ENCODE measurements at places on chromosomes 4 and X.

DNA sequence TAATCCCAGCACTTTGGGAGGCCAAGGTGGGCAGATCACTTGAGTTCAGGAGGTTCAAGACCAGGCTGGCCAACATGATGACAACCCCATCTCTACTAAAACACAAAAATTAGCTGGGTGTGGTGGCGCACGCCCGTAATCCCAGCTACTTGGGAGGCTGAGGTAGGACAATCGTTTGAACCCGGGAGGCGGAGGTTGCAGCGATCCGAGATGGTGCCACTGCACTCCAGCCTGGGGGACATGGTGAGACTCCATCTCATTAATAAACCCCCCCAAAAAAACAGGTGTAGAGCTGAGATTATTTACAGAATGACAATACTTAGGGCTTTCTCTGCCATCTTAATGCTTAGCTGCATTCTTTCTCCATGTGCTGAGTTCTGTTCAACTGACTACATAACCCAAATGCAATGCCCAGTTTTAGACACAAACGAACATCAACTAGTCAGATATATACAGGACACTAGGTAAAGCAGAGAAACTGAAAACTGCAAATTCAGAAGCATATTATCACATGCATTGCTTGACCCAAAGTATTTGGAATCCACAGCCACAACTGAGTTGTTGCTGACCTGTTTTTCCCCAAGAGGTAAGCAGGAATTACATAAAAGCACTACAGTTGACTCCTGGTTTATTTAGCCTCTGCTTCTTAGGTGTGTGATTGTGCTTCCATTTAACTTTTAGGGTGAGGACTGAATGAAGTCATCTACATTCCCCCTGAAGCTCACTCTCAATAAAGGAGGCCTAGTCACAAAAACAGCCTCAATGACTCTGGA lies 12.1 kb downstream of the RBMX start:
- no peak for DNase-seq

- no peak for DNase-seq
Observed at GRCh38 chr4:168740691-168741090, 243.8 kb downstream of the PALLD start.

GRCh38 chr4:86497980-86498862 lies 95.9 kb upstream of the PTPN13 start:
- no peak for DNase-seq

DNA sequence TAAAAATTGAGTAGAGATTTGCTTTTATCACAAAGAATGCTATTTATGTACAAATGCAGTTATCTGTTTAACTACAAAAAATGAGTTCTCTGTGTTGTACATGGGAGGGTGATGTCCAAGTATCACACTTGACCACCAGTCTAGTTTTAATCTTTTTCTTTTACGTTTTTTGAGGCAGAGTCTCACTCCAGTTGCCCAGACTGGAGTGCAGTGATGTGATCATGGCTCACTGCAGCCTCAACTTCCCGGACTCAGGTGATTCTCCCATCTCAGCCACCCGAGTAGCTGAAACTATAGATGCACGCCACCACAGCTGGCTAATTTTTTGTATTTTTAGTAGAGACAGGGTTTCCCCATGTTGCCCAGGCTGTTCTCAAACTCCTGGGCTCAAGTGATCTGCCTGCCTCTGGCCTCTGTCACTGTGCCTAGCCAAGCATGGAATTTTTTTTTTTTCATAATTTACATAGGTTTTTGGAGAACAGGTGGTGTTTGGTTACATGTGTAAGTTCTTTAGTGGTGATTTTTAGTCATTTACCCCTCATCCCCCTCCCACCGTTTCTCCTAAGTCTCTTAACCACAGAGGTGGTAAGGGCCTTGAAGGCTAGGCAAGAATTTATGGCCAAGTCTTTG lies 47.9 kb upstream of the RPA4 start:
- no peak for DNase-seq

DNA sequence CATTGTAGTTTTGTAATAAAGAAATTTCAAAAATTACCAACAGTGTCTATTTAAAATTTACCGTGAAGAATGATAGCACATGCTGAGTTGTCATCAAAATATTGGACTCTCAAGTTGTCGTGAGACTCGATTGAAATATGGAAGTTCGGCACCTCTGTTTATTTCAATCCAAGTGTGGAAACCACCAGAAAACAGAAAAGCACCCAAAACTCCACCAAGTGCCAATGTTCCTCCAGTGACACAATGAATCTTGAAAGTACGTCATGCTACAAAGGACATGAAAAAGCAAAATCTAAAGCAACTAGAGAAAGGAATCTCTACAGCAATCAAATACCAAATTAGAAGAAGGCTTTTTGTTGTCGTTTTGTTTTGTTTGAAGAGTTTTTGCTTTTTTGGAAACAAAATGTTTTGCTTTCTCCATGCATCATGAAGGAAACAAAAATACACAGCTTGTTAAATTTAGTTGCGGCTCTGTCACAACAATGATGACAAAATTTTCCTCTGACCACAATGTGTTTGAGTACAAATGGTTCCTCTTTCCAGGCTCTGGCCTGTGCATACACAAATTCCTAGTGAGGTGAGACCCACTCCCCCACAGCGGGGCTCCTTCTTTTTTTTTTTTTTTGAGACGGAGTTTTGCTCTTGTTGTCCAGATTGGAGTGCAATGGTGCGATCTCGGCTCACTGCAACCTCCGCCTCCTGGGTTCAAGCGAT lies 9.6 kb upstream of the IL13RA1 start:
- no peak for DNase-seq

GRCh38 chr4:17324386-17324830 lies 187.5 kb downstream of the QDPR start:
- DNase-seq = peak; percentile 47

DNA sequence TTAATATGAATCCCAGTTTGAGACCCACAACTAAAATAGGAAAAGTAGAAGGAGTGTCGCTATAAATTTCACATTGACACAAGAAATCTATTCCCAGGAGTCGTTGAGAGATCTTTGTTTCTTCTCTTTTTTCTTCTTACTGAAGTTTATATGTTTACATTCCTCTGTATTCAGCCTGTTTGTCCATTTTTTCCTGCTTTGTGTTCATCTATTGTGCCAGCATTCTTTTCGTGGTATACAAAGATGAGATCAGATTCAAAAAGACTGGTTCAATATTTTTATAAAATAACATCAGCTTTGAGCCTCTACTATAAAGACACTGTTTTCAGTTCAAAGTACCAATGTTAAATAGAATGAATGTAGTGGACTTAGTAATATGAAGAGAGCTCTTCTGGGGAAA lies 95.4 kb upstream of the MYOZ2 start:
- no peak for DNase-seq

GRCh38 chr4:96175871-96176270 lies 336.0 kb downstream of the PDHA2 start:
- DNase-seq = no peak

- no peak for DNase-seq
Observed at GRCh38 chrX:56986138-56986537, 9.2 kb downstream of the SPIN3 start.

DNA sequence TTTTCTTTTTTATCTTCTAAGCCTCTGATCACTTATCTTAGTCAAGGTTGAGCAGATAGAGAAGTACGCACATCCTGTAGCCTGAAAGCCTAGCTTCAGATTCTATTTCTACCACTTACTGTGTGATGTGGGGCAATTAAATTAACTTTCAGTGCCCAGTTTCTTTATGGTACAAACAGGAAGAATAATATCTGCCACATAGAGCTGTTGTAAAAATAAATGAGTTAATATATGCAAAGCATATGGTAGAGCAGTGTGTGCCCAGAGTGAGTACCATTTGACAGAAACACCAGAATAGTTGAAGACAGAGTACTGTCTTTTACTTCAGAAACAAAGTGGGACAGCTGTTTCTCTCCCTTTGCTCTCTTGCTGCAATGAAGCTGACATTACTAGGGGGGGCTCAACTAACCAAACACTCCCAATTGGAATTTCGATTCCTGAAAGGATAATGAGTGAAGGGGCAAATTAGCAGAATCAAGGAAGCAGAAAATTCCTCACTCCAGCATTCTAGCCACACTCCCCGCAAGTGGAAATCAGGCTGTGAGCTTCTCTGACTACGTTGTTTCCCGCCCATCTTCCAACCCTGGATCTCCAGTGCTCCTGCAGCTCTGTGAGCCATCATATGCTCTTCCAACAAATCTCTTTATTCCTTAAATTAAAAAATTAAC lies 80.4 kb downstream of the MAPK10 start:
- DNase-seq = no peak

DNA sequence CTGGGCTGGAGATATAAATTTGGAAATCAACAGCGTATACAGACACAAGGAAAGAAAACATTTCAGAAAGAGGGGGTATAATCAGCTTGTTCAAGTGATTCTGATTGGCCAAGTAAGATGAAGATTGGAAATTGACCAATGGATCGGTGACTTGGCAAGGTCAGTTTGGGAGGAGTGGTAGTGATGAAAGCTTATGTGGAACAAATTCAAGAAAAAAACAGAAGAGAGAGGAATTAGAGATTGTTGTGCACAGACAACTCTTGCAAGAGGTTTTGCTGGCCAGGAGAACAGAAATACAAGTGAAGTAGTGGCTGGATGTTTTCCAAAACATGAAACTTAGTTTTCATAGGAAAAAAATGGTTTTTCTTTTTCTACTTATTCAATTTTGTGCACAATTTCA lies 16.3 kb downstream of the CD38 start:
- no peak for DNase-seq

DNA sequence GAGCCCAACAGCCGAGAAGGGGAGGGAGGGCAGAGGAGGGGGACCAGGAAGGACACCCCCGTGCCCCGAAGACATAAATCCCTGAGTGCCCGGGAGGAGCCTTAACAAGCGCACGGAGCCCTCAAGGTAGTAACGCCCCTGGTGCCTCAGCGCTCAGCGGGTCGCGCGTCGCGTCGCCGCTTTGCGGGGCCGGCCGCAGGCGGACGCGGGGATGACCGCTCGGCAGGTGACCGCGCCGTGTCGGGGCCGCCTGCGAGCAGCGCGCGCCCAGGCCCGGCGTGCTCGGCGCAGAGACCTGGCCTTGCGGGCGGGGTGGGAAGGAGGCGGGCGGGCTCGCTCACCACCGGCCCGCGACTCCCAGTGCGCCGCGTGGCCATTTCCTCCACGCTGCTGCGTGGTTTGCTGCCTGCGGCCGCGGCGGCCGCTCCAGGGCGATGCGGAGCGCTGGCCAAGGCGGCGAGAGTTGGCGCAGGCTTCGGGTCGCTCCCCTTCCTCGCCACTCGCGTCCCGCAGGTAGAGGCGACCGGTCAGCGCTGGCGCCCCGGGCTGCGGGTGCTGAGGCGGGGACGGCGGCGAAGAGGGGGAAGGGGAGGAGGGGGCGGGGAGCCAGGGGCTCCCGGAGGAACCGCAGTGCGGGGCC lies 632 bp downstream of the CCSER1 start:
- DNase-seq = no peak

DNA sequence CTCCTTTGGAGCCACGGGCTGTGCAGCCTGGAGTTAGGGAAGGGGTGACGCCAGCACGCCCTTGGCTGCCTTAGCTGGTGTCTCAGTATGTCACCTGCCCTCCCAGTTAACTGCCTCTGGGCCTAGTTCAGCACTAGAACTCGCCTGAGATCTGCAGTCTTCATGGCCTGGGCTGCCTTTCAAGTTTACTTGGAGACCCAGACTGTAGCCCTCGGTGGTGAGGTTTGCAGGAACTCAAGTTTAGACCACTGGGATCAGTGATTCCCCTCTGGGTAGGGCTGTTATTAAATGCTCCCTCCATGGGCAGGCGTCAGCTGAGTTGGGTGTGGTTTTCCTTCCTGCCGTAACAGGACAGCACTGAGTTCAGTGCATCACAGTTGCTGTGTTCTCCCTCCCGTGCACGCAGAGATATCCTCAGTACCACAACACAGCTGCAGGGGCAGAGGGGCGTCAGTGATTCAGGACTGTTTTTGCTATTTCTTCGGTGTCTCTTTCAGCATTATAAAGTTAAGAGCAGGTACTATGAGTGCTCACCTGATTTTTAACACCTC lies 30.5 kb downstream of the PLAC8 start:
- DNase-seq = no peak

GRCh38 chrX:103253608-103254007 lies 1.3 kb downstream of the TCEAL8 start:
- no peak for DNase-seq

- no peak for DNase-seq
Observed at GRCh38 chr4:22201256-22201655, 252.7 kb upstream of the KCNIP4 start.

DNA sequence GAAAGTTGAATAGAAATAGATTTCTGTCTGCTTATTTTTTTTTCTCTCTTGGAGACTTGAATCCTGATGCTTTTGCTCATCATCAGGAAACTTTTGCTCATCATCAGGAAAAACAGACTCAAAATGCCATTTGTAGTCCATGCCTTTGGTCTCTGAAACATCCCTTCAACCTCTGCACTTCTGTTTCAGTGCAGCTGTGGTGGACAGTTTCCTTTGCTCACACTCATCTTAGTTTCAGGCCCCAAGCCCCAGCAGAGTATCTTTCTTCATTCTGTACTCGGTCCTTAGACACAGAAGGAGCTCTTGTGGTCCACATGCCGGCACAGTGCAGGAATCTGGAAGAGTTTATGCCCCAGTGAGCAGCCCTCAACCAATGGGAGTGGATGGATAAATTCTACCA lies 337.9 kb downstream of the PPP3CA start:
- no peak for DNase-seq

GRCh38 chr4:38132107-38132673 lies 172.0 kb downstream of the PTTG2 start:
- peak; percentile 36 for DNase-seq

GRCh38 chrX:151488677-151489076 lies 74.8 kb upstream of the PASD1 start:
- DNase-seq = no peak

GRCh38 chr4:183971929-183972490 lies 66.9 kb downstream of the STOX2 start:
- DNase-seq = no peak

DNA sequence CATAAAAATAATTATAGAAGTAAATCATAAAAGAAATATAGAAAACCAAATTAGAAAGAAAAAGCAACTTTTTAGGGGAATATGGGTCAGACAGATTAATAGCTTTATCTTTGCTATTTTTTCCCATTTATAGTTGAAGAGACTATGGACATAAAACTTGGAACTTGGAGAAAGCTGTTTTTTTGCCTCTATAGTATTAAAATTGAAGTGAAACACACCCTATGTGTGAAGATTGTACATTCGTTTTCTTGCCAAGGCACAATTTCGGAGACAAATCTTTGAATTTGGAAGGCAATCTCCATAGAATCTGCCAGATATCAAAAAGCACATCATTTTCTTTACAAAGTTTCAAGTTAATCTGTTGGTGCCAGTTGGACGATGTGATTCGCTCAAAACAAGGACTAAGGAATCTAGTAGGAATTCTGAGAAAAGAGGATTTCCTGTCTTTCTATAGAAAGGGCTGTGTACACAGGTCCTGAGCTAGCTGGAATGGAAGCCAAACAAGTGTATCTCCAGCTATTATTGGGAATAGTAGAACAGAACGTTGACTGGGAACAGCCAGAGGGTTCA lies 156.3 kb downstream of the SLC7A11 start:
- no peak for DNase-seq
